ENCODE measurements at places on chromosomes 4 and X.
A peak's percentile ranks its signal among the peaks of the same experiment; 100 is the strongest.

DNA sequence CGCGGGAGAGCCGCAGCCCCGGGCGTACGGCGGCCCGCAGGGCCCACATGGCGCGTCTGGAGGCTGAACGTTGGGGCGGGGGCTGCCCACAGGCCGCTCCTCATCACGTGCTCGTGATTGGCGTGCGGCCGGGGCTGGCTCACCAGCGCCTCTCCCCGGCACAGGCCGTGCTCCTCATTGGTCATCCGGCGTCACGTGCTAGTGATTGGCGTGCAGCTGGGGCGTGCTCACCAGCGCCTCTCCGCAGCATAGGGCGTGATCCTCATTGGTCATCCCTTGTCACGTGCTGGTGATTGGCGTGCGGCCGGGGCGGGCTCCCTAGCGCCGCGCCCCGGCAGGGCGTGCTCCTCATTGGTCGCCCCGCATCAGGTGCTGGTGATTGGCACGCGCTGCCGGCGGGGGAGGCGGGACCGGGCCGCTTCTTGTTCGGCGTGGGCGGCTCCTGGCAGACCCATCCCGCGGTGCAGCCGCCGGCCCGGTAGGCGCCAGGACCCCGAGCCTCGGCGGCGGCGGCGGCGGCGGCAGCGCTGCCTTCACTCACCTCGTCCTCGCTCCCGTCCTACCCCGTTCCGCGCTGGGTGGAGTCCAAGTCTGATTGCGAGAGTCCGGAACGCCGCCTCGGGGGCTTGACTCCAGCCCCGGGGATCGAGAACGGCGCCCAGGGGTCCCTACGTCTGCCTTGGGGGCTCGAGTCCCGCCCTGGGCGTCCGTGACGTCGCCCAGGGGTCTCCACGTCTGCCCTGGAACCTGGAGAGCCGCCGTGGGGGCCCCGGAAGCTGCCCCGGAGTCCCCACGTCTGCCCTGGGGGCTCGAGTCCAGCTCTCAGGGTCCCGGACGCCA, at the start of gene GTPBP6:
Gene GTPBP6 (minus strand): TSS at position 58 of the 840 bp plus-strand sequence. CDS start 9 bp downstream, at position 49.
- peak; percentile 96 for DNase-seq

- no peak for DNase-seq
Observed at GRCh38 chr4:75030649-75031235, 97.8 kb downstream of the PARM1 start.

GRCh38 chr4:174663216-174663615, 140.9 kb upstream of the HPGD start:
- no peak for DNase-seq

DNA sequence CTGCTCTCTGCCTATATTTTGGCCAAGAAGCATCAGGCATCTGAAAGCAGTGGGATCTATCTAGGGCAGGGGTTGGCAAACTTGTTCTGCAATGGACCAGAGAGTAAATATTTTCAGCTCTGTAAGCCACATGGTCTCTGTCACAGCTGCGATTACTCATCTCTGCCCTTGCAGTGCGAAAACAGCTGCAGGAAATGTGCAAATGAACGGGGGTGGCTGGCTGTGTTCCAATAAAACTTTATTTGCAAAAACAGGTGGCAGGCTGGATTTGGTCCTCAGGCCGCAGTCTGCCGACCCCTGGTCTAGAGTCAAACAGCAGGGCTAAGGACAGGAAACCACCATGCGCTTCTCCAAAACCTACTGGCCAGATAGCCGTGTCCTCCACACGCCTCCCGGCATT, 48.6 kb downstream of the ACOX3 start:
- DNase-seq: no peak

GRCh38 chr4:100960232-100960631, 387.1 kb downstream of the PPP3CA start:
- DNase-seq: no peak

- no peak for DNase-seq
Observed at GRCh38 chr4:161359491-161359890, 804.3 kb downstream of the FSTL5 start.

DNA sequence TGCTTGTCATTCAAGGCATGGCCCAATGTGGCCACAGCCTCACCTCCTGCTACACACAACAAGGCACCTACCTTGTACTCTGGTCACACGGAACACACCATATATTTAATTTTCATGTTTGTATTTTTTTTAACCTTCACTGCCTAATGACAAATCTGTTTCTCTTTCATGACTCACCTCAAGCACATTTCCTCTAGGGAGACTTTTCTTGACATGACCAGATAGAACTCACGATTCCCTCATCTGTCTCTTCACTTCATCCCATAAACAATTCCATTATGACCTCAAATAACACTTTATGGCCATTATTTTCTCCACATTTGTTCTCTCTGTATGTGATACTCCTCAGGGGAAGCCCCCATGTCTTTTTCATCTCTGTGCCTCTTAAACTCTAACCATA, 11.1 kb downstream of the DRP2 start:
- no peak for DNase-seq

- DNase-seq: no peak
Observed at GRCh38 chrX:100944601-100945000, 15.9 kb upstream of the XKRX start.

GRCh38 chr4:1177274-1178141, 5.1 kb upstream of the SPON2 start:
- DNase-seq: no peak

DNA sequence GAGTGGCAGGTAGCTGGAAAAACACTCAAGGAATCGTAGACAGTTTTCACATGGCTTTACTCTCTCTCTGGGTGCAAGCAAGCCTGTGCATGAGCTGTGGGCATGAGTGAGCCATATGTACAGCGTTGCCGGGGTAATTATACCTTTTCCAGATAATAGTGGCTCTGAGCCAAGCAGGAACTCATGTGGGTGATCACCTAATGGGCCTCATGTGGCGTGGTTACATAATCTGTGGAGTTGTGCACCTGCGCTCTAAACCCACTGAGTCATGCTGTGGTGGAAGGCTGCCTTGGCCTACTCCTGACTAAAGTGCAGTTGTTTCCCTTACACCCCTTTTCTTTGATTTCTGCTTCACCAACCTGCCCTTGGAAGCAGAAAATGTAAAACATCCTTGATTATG, 1564.5 kb upstream of the PCDH10 start:
- no peak for DNase-seq

DNA sequence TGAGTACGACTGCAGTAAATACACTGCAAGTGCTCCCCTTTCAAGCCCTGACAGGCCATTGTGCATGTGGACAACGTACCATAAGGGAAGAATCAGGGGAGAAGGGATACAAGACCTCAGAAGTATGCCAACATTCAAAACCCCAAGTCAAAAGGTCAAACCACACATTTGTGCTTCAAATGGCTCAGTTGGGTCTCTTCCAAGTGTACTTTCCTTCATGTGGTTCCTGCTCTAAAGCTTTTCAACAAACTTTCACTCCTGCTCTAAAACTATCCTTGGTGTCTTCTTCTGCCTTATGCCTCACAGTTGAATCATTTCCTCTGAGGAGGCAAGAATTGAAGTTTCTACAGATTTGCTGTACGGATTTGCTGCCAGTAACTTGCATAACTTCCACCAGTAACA, 305.7 kb upstream of the SLIT2 start:
- DNase-seq: no peak

- no peak for DNase-seq
Observed at GRCh38 chrX:57211906-57212305, 74.6 kb upstream of the FAAH2 start.

- DNase-seq: no peak
Observed at GRCh38 chrX:46819136-46819535, 17.7 kb upstream of the RP2 start.

GRCh38 chr4:5785806-5786680, 75.0 kb downstream of the EVC start:
- no peak for DNase-seq

- no peak for DNase-seq
Observed at GRCh38 chrX:21487832-21488231, 113.6 kb downstream of the CNKSR2 start.

DNA sequence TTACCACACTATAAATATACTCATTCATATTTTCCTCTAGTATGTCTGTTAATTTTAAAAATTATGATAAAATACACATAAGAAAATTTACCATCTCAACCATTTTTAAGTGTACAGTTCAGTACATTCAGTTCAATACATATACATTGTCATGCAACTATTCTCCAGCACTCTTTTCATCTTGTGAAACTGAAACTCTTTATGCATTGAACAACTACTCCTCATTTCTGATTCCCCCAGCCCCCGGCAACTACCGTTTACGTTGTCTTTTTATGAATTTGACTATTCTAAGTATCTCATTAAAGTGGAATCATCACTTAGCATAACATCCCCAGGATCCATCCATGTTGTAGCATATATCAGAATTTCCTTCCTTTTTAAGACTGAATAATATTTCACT, 8.7 kb downstream of the SMARCAD1 start:
- DNase-seq: no peak

DNA sequence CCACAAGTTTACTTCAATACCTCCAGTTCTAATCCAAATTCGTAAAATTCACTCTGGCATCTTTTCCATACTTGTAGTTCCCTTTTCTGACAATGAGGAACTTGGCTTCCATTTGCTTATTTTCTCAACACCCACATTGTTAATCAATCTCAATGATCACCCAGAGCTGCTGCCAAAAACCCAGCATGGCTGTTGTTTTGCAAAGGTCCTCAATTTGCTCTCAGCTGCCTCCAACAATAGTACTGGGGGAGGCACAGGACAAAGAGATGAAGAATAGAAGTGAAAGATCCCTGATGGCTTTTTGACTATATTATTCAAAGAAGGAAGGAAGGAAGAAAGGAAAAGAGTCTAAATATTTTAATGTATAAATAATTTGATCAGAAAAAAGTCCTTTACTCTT, 847.8 kb downstream of the RAPGEF2 start:
- DNase-seq: no peak

- DNase-seq: no peak
Observed at GRCh38 chrX:130179170-130179569, 7.4 kb downstream of the RAB33A start.

GRCh38 chrX:1464971-1465285, 12.2 kb upstream of the ASMTL start:
- no peak for DNase-seq

DNA sequence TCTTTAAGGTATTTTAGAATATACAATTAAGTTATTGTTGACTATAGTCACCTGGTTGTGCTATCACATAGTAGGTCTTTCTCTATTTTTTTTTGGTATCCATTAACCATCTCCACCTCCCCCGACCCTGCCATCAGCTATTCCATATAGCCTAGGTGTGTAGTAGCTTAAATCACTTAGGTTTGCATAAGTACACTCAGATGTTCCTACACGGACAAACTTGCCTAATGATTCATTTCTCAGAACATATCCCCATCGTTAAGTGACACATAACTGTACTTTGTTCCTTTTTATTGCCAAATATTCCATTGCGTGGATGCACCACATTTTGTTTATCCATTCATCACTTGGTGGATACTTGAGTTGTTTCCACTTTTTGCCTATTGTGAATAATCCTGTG, 67.9 kb downstream of the SLAIN2 start:
- no peak for DNase-seq

- no peak for DNase-seq
Observed at GRCh38 chr4:4837316-4837715, 22.1 kb upstream of the MSX1 start.

- DNase-seq: no peak
Observed at GRCh38 chr4:184647266-184648053, 1.8 kb downstream of the CASP3 start.

DNA sequence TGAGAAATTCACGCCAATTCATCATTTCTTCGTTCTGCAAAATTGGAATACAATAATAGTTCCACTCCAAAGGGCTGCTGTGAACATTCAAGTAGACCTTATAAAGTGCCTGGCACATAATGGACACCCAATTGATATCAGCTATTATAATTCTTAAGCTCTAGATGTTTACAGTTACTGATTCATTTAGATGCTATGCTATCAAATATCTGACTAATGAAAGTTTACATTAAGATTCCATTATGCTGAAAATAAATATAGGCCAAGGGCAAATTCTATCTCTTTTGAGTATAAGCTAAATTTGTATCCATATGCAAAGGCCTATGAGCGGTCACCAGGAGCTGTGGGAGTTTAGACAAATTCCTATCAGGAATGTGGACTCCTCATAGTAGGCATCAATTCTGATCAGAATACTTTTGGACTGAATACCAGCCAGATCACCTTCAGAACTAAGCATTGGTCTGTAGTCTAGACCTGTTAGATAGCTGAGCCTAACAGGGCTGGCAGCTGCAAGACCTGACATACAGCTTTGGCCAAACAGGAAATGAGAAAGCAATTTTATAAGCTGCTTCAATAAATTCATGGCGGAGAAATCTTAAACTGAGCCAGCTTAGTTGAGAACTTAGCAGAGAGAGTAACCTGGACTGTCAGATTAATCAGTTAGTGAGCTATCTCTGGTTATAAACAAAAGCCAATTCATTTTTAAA, 384.3 kb upstream of the ACTRT1 start:
- DNase-seq: no peak

DNA sequence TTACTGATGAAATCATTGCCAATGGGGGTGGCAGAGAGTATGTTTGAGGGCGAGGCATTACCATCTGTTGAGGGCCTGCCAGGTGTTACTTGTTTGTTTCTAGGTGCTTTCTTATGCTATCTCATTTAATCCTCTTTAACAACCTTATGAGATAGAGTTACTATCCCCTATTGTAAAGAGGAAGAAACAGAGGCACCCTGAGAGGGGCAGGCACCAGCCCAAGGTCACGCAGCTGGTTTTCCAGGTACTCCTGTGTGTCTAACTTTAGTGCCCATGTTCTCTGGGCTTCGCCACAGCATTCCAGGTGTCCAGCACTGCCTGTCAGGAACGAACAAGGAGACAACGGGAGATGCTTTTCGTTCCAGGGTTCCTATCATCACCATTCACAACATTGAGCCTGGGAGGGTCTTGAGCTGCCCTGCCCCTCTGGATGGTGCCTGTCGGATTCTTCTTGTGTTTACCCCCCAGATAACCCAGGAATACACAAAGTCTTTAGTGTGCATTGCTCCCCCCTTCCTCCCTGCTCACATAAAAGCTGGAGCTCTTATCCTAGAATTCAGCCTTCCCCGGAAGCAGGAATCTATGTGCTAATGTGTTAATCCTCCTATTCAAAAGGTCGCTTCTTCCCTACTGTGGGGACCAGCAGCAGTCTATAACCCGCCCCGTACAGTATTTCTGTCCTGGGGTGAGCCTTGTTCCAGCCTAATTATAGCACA, 24.9 kb upstream of the GPC4 start:
- DNase-seq: no peak

DNA sequence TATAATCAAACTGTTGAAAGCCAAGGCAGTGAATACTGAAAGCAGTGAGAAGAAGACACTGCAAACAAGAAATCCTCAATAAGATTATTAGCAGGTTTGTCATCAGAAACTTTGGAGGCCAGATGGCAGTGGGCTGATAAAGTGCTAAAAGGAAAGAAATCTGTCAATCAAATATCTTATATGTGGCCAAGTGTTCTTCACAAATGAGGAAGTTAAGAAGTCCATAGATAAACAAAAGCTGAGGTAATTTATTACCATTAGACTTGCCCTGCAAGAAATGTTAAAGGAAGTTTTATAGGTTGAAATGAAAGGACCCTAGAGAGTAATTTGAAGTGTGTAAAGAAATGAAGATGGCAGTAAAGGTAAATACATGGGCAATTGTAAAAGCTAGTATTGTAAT, 586.6 kb downstream of the RAPGEF2 start:
- DNase-seq: no peak

- DNase-seq: no peak
Observed at GRCh38 chrX:75155447-75155826, 646 bp downstream of the ABCB7 start.

- DNase-seq: no peak
Observed at GRCh38 chr4:61762722-61763627, 562.8 kb downstream of the ADGRL3 start.
